ENCODE measurements at places on chromosomes 16 and 17.
A peak's percentile ranks its signal among the peaks of the same experiment; 100 is the strongest.

GRCh38 chr17:75774471-75774990 is 9.5 kb upstream of the GALK1 start:
- ATAC-seq: peak; percentile 15

DNA sequence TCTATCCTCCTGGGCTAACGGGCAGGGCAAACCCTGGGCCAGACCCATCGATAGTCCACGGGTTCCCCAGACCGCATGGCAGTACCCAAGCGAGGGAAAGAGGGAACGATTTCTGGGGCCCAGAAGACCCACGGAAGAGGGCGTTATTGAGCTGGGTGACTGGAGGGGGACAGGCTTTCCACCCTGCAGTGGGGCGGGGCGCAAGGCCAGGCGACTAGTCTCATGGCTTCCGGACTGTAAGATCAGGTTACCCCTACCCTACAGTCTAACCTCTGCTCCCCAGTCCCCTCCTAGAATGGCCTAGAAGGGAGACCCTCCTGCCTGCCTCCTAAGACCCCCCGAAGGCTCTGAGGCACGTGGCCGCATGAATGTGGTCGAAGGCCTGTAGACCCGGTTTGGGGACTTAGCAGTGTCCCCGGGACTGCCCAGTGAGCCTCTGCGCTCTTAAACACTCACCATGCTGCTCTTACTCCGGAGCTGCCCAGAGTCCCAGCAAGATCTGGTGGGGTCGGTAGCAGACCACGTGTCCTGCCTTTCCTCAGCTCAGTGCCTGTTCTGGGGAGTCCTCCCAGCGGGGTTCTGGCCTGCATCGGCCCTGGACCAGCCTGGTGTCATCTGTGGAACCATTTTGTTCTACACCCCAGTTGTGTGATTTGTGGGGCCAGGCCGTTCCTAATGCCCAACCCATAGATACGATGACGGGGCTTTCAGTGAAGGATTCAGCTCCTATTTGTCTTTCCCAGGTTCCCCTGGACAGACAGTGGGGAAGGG is 13.2 kb upstream of the AURKB start:
- peak; percentile 15 for ATAC-seq

GRCh38 chr16:19997734-19998133 is 76.0 kb downstream of the GPR139 start:
- ATAC-seq: no peak

DNA sequence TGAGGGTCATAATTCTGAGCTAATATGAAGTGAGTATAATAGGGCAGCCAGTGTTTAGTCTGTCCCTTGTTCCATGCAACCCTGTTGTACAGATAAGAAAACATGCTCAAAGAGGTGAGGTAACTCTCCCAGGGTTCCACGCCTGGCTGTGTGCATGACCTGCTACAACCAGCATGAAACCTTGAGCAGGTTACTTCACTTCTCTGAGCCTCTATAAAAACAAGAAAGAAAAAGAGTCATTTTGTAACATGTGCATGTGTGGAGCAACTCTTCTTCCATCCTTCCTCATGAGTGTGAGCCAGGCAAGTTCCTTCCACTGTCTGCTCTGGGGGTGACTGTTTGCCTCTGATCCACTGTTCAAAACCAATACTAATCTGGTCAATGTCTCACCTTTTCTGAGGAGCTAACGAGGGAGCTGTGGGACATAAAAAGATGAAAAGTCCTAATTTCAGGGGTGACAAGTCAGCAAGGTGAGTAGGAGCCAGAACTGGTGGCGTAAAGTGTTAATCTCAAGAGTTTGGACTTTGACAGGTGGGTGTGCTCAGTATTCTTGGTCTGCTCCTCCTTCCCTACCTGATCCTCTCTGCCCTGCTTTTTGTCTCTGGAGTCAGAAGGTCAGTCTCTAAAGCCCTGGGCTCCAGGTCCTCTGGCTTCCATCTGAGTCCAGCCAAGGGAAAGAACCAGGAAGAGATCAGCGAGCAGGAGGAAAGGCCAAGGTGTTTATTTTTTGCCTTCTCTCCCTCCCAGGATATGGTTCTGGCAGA is 21.5 kb downstream of the GFOD2 start:
- ATAC-seq: no peak

DNA sequence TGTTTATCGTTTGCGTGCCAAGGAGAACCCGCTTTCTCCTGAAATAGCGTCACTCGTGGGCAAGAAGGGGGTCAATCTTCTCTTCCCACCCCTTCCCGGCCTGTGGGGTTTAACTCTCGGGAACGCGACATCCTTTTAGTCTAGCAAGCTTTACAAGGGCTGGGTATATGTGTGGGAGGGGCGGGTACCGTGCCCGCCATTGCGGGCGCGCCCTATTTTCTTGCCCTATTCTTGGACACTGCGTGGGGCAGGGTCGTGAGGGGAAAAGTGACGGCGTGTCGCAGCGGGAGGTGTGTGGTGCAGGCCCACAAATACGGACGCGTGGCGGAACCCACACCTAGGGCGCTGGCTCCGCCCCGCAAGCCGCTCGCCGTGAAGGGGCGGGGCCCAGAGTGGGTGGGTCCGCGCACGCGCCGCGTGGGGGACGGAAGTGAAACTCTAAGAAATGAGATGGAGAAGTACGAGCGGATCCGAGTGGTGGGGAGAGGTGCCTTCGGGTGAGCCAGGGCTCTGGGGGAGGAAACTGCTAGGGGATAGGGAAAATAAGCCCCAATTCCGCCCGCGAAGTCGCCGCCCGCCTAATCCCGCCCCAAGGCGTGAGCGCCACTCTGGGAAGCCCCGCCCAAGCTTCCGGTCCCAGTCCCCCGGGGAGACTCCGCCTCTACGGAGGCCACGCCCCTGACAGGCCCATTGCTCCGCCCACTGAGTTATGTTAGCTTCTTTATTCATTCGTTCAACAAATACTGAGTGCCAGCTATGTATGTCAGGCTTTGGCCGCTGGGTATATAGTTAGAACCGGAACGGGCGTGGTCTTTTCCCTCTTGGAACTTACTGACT is at the start of gene NEK8:
Gene NEK8, plus strand, starts transcription at position 425 of the 837 bp plus-strand sequence. Its CDS starts 26 bp downstream, at position 451.
- peak; percentile 9 for ATAC-seq

GRCh38 chr17:78022425-78022824 is 63.9 kb downstream of the TNRC6C start:
- peak; percentile 56 for ATAC-seq

- ATAC-seq: peak; percentile 92
Measured at GRCh38 chr16:26365161-26365940, 673.6 kb downstream of the HS3ST4 start.

GRCh38 chr17:28211811-28212210 is 107.2 kb upstream of the TMEM97 start:
- no peak for ATAC-seq

All from motor neuron (in vitro differentiated cells).